ENCODE measurements at places on chromosomes 3 and 15.

- DNase-seq, result no peak
Measured at GRCh38 chr3:47571391-47572175, 7.1 kb downstream of the CSPG5 start.

- DNase-seq, result no peak
Measured at GRCh38 chr15:32936976-32937375, 219.2 kb downstream of the GREM1 start.

- no peak for DNase-seq
Measured at GRCh38 chr3:61090389-61091169, 160.7 kb downstream of the FHIT start.

DNA sequence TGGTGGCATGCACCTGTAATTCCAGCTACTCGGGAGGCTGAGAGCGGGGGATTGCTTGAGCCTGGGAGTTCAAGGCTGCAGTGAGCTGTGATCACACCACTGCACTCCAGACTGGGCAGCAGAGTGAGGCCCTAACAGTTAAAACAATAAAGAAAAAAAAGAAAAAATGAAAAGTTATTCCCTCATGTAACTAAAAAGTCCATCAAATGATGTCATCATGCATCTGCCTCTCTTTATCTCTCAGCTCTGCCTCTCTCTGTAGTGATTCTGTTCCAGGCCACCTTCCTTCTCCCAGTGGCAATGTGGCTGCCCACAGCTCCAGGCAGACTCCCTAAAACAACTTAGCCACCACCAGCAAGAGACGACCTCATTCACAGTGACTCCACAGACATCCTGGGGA is 31.5 kb upstream of the TRH start:
- DNase-seq, result no peak

DNA sequence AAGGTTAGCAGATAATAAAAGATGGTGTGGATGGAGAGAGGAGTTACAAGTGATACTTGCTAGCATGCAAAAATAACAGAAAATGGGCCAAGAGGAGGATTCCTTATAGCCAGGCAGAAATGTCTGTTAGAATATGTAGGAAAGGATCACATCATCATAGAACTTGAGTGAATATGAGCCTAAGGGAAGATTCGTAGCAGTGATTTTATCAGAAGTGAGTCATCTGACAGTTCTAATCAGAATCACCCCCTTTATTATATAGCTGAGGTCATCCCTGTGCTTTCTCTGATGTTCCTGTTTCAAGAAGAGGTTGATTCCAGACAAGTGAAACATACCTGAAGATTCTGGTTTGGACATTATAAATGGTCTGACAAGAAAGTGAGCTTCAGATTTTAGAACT is 22.9 kb downstream of the EXOG start:
- no peak for DNase-seq
